Spleen (tissue), 13 donors: ENCODE measurements at places on chromosomes 12 and 14. TPM values are rescaled to one million over a fixed set of nuclear protein-coding genes. Genes with fewer than 3 reads are reported as not detected.

DNA sequence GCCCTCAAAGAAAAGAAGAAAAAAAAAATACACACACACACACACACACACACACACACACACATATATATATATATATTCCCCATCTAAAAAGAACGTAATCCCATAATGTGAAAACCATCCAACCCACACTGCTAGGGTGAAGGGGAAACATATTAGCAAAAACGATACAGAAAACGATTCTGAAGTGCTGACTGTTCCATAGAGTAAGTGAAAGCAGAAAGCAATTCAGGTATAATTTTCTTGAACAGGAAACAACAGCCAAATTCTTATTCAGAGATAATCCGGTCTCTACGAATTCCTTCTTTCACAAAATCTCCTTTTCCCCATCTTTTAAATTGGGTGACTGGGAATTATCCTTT, 393.5 kb downstream of the NOVA1 start:
- DNase-seq = no peak

DNA sequence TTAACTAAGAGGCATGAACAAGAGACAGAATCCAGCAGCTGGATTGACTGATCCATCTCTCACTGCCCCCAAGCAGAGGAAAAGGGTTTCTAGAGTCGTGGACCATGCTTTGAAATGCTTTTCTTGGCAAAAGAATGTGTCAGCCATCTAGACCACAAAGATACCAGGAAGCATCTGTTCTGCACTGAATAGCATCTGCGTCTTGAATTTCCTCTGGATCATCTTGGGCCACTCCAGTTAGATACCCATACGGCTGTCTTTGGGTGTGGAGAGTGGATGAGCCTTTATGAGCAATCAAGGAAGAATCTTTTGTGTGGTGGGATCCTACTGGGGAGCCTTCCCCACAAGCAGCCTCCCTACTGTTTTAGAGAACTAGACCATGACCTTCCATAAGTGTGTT, 16.0 kb upstream of the RFX4 start:
- no peak for DNase-seq

DNA sequence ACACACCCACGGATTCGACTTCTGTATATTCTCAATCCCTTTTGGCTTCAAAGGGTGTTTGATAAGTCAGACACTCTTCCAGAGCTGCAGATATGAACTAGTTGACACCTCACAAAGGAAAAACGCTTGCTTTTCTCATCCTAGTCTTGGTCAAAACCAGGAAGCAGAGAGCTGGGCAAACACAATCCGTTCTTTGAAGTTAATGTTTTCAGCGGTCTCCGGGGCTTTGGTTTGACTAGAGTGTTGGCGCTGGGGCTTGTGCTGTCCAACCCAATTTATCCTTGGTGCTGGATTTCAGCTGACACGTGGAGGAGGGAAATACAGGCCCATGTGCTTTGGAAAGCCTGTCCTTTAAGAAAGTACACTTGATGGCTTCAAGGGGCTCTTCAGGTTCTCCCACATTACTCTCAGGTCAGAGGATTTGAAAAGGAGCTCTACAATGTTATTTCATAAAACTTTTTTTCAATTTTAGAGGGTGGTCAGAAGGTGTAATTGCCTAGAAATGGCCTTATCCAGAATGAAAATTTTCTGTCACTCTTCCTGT, 985.8 kb downstream of the VRK1 start:
- DNase-seq = no peak

DNA sequence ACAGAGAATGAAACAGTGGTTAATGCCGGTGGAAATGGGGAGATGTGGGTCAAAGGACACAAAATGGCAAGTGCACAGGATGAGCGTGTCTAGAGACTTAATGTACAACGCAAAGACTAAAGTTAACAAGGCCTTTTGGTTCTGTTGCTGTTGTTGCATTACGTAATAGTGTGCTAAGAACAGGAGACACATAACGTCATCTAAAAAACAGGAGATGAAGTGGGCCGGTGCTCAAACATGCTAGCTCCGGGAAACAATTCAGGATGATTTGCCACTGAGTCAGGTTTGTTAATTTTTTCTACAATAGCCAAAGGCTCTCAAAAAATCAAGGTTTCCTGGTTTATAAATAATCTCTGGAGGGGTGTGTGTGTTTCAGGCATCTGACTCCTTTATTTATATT, 55.5 kb downstream of the ETV6 start:
- DNase-seq = no peak

DNA sequence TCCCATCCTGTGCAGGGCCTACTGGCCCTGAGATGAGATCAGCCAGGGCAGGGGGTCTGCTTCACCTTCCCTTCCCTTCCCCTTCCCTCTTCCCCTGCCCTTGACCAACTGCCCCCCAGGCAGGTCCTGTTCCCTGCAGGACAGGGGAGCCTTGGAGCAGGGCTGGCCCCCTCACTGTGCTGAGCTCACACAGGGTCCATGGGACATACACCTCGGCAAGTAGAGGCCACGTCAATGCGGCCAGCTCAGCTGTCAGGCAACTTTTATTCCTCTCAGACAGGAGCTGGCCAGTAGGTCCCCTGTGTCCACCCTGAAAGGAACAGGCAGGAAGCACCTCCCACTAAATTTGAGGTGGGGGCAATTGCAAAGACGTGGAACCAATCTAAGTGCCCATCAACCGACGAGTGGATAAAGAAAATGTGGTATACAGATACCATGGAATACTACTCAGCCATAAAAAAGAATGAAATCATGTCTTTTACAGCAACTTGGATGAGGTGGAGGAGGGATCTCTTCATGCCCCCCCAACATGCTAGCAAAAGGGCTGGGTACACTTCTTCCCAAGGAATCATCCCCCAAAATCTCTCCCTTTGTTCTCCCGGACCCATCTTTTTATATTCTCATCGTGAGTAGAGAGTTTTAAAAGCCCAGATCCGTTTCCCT, 148.7 kb downstream of the BCL11B start:
- peak; percentile 40 for DNase-seq

DNA sequence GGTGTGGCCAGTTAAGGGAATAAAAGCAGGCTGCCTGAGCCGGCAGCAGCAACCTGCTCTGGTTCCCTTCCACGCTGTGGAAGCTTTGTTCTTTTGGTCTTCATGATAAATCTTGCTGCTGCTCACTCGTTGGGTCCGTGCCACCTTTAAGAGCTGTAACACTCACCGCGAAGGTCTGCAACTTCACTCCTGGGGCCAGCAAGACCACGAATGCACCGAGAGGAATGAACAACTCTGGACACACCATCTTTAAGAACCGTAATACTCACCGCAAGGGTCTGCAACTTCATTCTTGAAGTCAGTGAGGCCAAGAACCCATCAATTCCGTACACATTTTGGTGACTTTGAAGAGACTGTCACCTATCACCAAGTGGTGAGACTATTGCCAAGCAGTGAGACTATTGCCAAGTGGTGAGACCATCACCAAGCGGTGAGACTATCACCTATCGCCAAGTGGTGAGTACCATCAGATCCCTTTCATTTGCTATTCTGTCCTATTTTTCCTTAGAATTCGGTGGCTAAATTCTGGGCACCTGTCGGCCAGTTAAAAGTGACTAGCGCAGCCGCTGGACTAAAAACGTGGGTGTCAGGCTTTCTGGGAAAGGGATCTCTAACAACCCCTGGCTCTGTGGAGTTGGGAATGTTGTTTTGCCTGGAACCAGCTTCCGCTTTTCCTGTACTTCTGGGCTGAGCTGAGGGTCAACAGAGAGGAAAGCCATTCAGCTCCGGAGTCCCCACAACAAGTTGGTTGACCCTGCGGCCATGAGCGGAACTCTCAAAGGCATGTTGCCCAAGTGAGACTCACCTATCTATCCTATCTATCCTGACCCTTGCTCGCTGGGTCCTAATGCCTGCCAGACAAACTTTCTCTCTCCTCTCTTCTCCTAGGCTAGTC, at the start of gene DHRS2:
Gene DHRS2 (plus strand): TSS at position 48 of the 895 bp plus-strand sequence. CDS start 2,501 bp downstream, outside the sequence.
- no peak for DNase-seq

Gene KLRC4
- 10.4 TPM for total RNA-seq
